Myometrial cell (primary cell): ENCODE measurements at places on chromosomes 4 and X. TPM values are rescaled to one million over a fixed set of nuclear protein-coding genes. Genes with fewer than 3 reads are reported as not detected.

SLC10A4 gene
- total RNA-seq = 0.35 TPM in 1 of 2 replicates, not detected in the other

CMC4 gene
- 17.6 and 22.7 TPM in 2 replicates for total RNA-seq

RHOH gene
- total RNA-seq = 0.53 TPM in 1 of 2 replicates, not detected in the other

MAP9 gene
- total RNA-seq = 6.6 and 8.7 TPM in 2 replicates

PNCK gene
- not detected in 2 replicates for total RNA-seq

SSX3 gene
- not detected in 2 replicates for total RNA-seq

MAGEB2 gene
- not detected in 2 replicates for total RNA-seq

GAGE12H gene
- not detected in 2 replicates for total RNA-seq

ITM2A gene
- total RNA-seq = not detected in 2 replicates

VCX3B gene
- total RNA-seq = not detected in 2 replicates

STAP1 gene
- total RNA-seq = not detected in 2 replicates

NSUN7 gene
- not detected in 2 replicates for total RNA-seq

TMPRSS11B gene
- not detected in 2 replicates for total RNA-seq

AFF1 gene
- total RNA-seq = 11.3 and 13.0 TPM in 2 replicates

GRIA3 gene
- 1.1 TPM in 1 of 2 replicates, not detected in the other for total RNA-seq

PCDH18 gene
- total RNA-seq = 65.7 and 88.6 TPM in 2 replicates

NEUROG2 gene
- not detected in 2 replicates for total RNA-seq

PRRG1 gene
- 10.7 and 11.3 TPM in 2 replicates for total RNA-seq

MUC7 gene
- total RNA-seq = not detected in 2 replicates

BMP3 gene
- not detected in 2 replicates for total RNA-seq

GPR173 gene
- total RNA-seq = 1.2 and 1.9 TPM in 2 replicates

ASMT gene
- not detected in 2 replicates for total RNA-seq

PNMA6A gene
- 2.3 TPM in 2 replicates for total RNA-seq

HCFC1 gene
- 30.3 and 30.7 TPM in 2 replicates for total RNA-seq

KCTD8 gene
- 0.58 TPM in 1 of 2 replicates, not detected in the other for total RNA-seq

VCX gene
- total RNA-seq = not detected in 2 replicates

RHOXF2B gene
- not detected in 2 replicates for total RNA-seq

GSTCD gene
- 7.8 and 12.6 TPM in 2 replicates for total RNA-seq

CLGN gene
- 8.9 and 11.2 TPM in 2 replicates for total RNA-seq

RTL3 gene
- total RNA-seq = under 0.01 and 0.89 TPM in 2 replicates

PASD1 gene
- not detected in 2 replicates for total RNA-seq

EDA gene
- total RNA-seq = under 0.01 TPM in 1 of 2 replicates, not detected in the other

NIPAL1 gene
- total RNA-seq = 1.4 and 2.9 TPM in 2 replicates

RNF150 gene
- 1.9 and 2.6 TPM in 2 replicates for total RNA-seq

USP17L20 gene
- total RNA-seq = not detected in 2 replicates

PPARGC1A gene
- under 0.01 TPM in 1 of 2 replicates, not detected in the other for total RNA-seq

FOXR2 gene
- not detected in 2 replicates for total RNA-seq

GAGE1 gene
- not detected in 2 replicates for total RNA-seq

DCAF4L1 gene
- not detected in 2 replicates for total RNA-seq

TCEAL4 gene
- total RNA-seq = 59.7 and 60.1 TPM in 2 replicates

FAM47E gene
- under 0.01 and 0.86 TPM in 2 replicates for total RNA-seq

AVPR2 gene
- total RNA-seq = not detected in 2 replicates

PRRG3 gene
- not detected in 2 replicates for total RNA-seq

EREG gene
- 0.58 and 0.89 TPM in 2 replicates for total RNA-seq

CRLF2 gene
- not detected in 2 replicates for total RNA-seq

KIF4A gene
- total RNA-seq = 9.5 and 12.6 TPM in 2 replicates

GAGE12F gene
- not detected in 2 replicates for total RNA-seq

CXCL6 gene
- total RNA-seq = 0.58 and 4.6 TPM in 2 replicates

NDST4 gene
- 0.18 and 0.29 TPM in 2 replicates for total RNA-seq

MID2 gene
- total RNA-seq = 11.7 and 13.5 TPM in 2 replicates

PAGE1 gene
- not detected in 2 replicates for total RNA-seq

DNASE1L1 gene
- total RNA-seq = 91.1 and 95.0 TPM in 2 replicates

TMSB15B gene
- 2.9 and 8.5 TPM in 2 replicates for total RNA-seq
